ENCODE measurements at places on chromosomes 7 and 10. TPM values are rescaled to one million over a fixed set of nuclear protein-coding genes. Genes with fewer than 3 reads are reported as not detected.

ZNF853 gene
- 16.6 TPM for total RNA-seq

METTL27 gene
- total RNA-seq = not detected

FKBP6 gene
- not detected for total RNA-seq

PLPP4 gene
- total RNA-seq = not detected

ARF5 gene
- total RNA-seq = 459 TPM

VPS37D gene
- 9.8 TPM for total RNA-seq

NRCAM gene
- total RNA-seq = 1.0 TPM

AOAH gene
- 3.2 TPM for total RNA-seq

CFAP46 gene
- 11.3 TPM for total RNA-seq

AKR1C8 gene
- not detected for total RNA-seq

GOLGA7B gene
- total RNA-seq = 0.12 TPM

APBB1IP gene
- not detected for total RNA-seq

UCMA gene
- total RNA-seq = not detected

ALOX5 gene
- not detected for total RNA-seq

SP8 gene
- not detected for total RNA-seq

PTER gene
- total RNA-seq = 0.03 TPM

GIMAP6 gene
- total RNA-seq = not detected

Measured in G401 (cell line).